Cerebellar nuclear complex (tissue), 1 donor: ENCODE measurements at places on chromosomes 4 and X.

DNA sequence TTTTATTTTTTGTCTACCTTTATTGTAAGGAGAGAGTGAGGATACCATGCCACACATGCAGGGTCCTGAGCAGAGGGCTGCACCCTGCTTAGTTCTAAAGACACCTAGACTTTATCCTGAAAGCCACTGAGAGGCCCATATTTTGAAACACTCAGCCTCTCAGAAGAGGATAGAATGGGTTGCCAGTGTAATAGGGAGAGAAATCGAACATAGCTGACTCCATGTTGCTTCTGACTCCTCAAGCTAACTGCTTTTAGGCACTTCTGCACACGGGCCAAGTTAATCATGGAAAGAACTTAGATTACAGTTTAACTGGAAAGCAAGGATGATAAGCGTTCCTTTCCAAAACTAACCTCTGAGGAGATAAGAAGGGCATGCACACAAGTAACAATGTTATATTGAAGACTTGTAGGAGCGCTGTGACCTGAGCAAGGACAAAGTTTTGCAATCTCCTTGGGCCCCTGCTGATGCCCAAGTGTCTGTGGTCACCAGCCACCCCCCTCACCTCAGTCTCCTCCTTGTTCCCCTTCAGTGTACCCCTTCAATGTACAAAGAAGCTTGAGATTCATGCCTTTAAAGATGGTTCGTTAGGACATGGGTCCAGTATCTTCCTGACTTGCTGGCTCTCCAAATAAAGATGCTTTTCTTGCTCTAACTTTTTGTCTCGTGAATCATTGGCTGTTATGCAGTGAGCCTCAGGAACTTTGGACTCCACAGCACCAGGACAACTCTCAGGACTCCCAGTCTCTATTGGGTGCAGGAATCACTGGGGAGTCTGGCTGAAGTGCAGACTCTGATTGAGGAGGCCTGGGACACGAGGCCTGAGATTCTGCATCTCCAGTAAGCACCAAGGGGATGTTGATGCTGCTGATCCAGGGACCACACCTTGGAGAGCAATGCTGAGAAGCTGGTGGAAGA is 25.4 kb upstream of the CD99 start:
- no peak for DNase-seq

GRCh38 chr4:153204247-153204671 is at the start of gene TRIM2:
Gene TRIM2 (plus strand): TSS chr4:153204443. CDS start chr4:153204531, 88 bp downstream.
- DNase-seq, result no peak

DNA sequence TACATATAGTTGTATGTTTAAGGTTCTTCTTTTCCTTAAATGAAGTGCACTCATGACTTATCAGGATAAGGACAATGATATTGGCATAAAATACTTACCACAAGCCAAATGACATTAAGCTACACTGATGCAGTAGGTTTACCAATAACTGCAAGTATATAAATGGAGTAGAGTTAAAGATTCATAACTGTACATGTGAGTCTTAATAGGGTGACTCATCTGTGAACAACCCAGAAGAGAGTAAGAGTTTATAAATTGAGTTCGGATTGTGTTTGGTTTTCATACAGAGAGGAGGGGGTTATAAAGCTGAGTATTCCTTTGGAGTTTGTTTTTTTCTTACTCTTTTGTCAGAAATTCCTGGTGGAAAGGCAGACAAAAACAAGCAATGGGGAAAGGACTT is 144.8 kb downstream of the TLL1 start:
- DNase-seq, result no peak

DNA sequence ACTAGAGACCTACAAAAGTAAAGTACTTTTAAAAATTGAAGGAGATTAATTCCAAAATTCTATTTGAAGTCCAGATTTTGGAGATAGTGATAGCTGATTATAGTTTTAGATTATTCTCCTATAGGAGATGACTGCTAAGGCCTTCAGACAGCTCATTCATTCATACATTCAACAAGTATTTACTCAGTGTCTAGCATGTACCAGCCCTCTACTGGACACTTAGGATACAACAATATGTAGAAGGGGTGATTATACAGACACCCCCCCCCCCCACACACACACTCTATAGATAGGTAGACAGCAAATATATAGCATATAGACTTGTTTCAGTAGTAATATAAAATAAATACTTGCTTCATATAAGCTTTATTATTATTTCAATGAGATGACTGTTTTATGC is 60.4 kb upstream of the TAF9B start:
- DNase-seq, result no peak

GRCh38 chr4:162705130-162705803 is 461.4 kb downstream of the NAF1 start:
- DNase-seq, result no peak

- DNase-seq, result no peak
Observed at GRCh38 chr4:165504184-165504583, 125.4 kb downstream of the CPE start.

DNA sequence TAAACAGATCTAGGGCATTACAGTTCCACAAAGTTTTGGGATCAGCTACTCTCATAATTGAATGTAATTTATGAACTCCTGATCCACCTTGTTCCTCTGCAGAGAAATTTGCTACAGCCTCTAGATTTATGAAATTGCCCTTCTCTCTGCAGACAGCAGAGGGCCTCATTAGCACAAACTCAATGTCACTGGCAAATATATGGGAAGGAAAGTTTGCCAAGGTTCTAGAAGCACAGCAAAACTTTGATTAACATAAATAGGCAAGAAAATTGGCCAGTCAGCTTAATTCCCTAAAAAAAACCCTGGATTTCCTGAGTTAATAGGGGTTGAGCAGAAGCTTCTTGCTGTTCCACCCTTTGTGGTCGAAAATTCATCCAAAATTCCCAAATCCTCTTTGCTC is 31.5 kb downstream of the PRPS1 start:
- no peak for DNase-seq

GRCh38 chr4:80361329-80361900 is 25.9 kb downstream of the CFAP299 start:
- DNase-seq, result no peak

GRCh38 chrX:118345464-118346257 is at the start of gene WDR44:
Gene WDR44 (plus strand): TSS chrX:118346106. CDS start chrX:118346504, 398 bp downstream.
- peak; percentile 52 for DNase-seq

GRCh38 chr4:82415922-82416365 is 14.3 kb downstream of the HNRNPDL start:
- DNase-seq, result no peak

DNA sequence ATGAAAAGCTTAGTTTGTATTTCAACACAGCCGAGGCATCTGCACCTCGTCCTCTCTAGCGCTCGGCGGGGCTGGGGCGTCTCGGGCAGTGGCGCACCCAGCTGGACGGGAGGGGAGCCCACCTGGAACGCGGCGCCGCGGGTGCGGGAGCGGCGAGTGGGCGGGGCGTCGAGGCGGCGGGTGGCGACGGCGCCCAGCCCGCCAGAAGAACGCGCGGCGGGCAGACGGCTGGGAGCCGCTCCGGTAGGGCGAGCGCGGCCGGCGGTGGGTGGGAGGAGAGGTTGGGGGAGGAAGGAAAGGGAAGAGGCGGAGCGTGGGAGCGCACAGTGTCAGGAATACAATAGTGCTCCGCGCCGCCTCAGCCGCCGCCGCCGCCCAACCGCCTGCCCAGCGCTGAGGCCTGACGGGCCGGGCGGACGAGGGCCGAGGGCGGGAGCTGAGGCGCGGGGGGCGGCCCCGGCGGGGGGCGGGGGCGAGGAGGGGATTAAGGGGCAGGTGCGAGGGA is at the start of gene JADE3:
JADE3 (plus strand) TSS at position 324 of the 505 bp plus-strand sequence. CDS start 72,474 bp downstream, outside the sequence.
- DNase-seq, result no peak

GRCh38 chrX:11364835-11365234 is 71.6 kb downstream of the AMELX start:
- DNase-seq, result no peak

DNA sequence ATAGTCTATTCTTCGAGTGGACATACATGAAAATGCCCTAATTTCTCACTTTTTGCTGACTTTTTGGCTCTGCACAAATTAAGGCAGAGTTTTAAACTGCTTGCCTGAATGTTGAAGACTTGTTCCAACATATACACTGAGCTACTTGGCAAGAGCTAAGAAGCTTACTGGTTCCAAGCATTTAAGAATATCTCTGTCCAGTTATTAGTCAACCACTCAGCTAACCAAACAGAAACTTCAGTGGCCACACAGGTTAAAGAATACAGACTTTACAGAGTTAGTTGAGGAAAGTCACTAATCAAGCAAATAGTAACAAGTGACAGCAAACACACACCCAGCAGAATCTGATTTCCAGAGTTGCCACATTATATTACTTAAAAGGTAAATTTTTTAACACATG is 35.5 kb downstream of the AMER1 start:
- no peak for DNase-seq

GRCh38 chr4:3223956-3224748 is 24.8 kb upstream of the MSANTD1 start:
- DNase-seq, result no peak

GRCh38 chrX:118216087-118216486 is 99.5 kb upstream of the KLHL13 start:
- no peak for DNase-seq

- no peak for DNase-seq
Observed at GRCh38 chr4:47187608-47188007, 156.2 kb downstream of the GABRB1 start.

DNA sequence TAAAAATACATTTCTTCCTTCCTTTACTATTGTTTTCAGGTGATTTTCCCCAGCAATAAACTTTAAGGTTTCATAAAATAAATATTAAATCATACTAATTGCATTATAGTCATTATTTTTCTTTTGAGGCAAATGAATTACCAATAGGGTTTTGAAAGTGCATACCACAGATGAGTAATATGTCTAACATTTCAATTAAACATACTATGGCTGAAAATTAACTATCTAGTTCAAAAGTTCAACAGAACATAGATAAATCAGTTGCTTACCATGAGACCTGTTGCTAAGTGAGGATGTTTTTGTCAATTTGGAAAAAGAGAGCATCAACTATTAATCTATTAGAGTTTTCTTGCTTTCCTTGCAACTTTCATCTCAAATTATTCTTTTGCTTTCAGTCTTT is 35.0 kb downstream of the NPY5R start:
- DNase-seq, result no peak

DNA sequence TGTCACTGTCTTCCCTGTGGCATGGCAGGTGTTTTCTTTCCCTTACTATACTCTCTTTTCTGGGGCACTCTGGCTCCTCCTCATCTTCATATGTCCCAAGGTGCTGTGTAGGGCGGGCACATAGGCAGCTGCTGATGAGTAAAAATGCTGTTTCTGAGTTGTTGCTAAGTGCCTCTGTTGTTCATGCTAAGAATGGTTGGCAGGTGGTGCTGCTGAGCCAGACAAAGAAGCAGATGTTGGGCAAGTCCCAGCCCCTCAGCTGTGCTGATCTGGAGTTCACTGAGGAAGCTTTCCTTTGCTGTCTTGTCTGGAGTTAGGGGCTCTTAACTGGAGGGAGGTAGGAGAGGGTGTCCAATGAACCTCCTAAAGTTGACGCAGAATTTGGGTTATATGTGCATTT is 40.6 kb downstream of the HADH start:
- no peak for DNase-seq

DNA sequence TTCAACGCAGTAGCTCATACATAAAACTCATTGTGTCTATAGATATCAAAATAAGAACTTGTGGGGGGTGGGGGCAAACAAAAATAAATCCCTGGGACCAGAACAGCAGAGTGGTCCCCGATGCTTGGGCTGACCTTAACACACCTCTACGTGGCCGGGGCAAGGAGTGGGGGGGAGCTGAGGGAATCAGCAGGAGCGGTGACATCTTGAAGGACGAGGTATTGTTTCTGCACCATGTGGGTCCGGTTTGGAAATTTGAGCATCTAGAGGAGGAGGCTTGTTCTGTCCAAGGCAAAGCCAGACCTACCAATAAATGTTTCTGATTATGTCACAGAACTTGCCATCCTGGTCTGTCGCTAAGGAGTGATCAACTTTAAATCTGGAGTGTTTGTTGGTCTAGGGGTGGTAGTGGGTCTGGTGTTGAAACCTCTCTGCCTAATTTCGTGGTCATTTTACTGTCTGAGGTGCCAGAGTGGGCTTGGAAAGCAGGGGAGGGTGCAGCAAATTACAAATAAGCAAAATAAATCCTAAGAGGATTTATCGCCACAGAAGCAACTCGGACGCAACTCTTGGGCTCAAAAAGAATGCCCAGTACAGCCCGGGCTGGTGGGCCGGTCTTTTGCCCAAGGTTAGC is 774 bp upstream of the RAPGEF2 start:
- no peak for DNase-seq

- DNase-seq, result no peak
Observed at GRCh38 chrX:138908577-138908976, 197.1 kb upstream of the FGF13 start.

GRCh38 chr4:37767546-37767945 is 58.9 kb upstream of the PGM2 start:
- DNase-seq, result no peak

DNA sequence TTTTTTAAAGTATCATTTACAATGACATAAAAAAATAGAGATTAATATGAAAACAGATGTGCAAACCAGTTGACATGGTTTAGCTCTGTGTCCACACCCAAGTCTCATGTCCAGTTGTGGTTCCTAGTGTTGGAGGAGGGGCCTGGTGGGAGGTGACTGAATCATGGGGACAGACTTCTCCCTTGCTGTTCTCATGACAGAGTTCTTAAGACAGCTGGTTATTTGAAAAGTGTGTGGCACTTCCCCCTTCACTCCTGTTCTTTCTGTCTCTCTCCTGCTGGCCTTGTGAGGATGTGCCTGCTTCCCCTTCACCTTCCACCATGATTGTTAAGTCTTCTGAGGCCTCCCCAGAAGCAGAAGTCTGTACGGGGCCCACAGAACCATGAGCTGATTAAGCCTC is 23.8 kb downstream of the CNOT6L start:
- DNase-seq, result no peak

- no peak for DNase-seq
Observed at GRCh38 chr4:110510955-110511544, 35.1 kb downstream of the ENPEP start.

- DNase-seq, result no peak
Observed at GRCh38 chrX:118522230-118522926, 26.8 kb downstream of the DOCK11 start.

DNA sequence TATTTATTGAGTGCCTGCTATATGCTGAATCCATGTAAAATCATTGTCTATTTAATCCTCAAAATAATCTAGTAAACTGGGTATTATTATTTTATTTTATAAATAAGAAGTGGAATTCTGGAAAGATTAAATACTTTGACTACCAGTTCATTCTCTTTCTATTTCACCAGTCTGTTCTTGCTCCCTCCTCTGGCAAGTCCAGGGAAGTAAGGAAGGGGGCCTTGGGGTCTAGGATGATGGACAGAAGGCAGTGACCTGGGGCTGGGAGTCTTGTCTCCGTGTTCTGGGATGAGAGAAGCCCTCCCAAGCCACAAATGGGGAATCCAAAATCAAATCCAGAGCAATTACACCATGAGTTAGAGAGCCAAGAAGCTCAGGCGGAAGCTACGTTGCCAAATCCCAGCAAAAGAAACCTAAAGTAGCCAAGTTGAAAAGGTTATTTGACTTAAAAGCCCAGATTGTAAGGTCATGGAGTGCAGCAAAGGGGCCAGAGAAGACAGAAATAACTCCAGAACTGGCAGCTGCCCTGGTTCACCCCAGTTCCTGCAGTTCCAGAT is 28.3 kb upstream of the PARM1 start:
- no peak for DNase-seq

DNA sequence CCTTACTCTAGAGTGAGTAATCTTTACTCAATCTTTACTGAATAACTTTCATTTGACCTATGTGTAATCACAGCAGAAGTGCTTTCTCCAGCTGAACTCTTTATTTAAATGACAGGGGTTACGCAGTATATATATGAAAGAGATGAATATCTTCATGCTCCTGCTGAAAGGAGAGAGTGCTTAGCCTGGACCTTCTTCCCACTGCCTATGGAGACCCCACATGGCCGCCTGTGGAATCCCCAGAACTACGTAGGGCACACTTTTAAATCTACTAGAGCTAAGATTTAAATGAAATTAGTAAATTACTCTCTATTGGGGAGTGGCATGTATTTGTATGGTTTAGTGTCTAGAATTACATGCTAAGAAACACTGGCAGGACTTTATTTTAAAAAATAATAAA is 391.2 kb downstream of the ANKRD50 start:
- no peak for DNase-seq
